ENCODE measurements at places on chromosomes 6 and 20.

GRCh38 chr6:170542031-170542719 lies 10.9 kb downstream of the PSMB1 start:
- no peak for DNase-seq

- no peak for DNase-seq
These were observed 22.1 kb downstream of the NUDT3 start for GRCh38 chr6:34370361-34370760.

DNA sequence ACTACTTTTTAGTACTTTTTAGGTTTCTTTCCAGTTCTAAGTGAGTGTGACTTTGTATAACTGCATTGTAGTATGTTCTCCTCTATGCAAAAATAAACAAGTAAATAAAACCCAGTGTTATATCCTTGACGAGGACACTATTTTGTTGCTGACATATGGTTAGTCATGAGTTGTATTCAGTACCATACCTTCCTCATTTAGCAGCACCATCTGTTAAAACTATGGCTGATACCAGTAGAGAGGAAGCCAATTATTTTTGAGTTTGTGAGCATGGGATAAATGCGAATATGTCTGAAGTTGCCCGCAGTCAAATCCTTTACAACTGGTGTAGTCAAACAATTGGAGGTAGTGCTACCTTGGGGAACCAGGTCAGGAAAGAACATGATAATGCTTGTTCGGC lies 74.1 kb downstream of the CDKAL1 start:
- DNase-seq, result no peak

DNA sequence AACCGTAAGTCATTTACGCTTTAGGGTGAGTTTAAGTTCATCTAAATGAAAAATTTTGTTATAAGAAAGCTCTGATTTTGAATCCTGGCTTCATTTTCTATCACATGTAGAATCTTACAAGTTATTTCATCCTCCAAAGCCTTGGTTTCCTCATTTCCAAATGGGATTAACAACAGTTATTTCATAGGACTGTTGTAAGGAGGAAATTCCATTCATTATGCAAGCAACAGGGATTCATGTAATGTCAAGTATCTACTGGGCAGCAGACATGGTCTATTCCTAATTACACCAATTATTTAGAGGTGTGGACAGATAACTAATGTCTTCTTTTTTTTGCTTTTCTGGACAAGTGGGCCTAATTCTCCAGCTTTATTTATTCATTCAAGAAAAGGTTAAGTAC lies 154.0 kb downstream of the PDSS2 start:
- DNase-seq, result no peak

GRCh38 chr6:14440940-14441781 lies 323.6 kb downstream of the CD83 start:
- no peak for DNase-seq

DNA sequence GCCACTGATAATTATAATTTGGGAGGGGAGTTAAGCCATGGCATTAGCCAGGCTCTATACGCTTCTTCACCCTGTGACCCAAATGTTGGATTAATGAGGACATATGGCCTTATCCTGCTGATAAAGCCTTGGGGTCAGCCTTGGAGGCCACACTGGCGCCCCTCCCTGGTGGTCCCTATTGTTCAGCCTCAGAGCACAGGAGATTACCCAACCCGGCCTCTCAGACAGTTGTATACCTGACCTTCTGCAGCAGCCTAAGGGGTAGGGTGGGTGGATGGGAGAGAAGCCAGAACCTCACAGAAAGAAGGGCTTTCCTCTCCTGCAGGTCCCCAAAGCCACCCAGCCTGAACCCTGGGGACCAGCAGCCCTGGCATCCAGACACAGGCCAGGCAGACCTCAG lies 76.8 kb downstream of the LINC00237 start:
- DNase-seq, result no peak

DNA sequence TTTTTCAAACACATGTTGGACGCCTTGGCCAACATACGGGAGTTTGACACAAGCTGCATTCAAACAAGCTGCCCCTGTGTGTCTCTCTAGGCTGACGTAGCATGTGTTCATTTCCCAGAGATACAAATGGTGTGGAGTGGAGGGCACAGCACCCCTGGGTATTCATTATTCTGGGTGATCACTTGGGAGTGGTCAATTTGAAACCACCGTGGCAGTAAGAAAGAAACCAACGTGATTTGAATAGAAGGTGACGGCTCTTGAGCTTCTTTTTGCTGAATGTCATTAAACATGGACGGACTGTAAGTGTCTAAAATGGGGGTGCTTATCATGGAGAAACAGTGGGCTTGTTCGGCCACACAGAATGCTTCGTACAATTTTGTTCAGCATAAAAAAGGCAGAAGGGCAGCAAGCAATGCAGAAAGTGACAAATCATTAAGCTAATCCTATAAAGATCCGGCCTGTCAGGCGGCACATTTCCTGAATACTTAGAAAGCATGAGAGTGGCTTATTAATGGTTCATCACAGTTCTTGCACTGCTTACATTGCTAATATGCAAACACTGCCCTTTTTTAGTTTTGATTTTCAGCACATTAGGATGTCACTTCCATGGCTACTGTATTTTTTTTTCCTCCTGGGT lies 1261.9 kb upstream of the CITED2 start:
- no peak for DNase-seq

DNA sequence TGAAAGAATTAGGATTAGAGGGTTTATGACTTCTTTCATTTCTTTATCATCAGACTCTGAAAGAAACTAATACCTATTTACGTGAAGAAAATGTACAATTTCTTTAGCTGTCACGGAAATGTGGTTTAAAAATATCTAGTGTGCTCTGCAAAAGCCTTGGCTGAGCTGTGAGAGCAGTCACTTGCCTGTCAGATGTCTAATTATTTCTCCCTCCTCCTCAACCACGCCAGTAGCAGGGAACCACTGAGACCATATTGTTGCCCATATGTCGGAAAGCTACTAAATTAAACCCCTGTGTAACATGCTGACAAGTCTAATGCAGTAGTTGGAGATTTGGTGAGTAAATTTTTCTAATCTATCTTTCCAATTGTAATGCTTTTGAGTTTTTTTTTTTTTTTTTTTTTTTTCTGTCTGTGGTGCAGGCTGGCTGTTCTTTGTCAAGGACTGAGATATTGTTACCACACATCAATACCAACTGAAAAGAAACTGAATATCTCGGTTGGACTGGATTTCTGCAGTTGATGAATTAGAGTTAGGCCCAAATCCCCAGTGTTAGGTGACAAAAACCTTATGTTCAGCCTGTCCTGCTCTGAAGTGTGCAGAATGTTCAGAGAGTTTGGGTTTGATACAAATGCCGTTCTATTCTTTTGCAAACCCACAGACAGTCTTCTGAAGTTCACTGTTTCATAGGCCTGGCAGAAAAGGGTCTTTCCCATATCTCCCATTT lies 302.9 kb upstream of the SYNCRIP start:
- DNase-seq, result no peak

DNA sequence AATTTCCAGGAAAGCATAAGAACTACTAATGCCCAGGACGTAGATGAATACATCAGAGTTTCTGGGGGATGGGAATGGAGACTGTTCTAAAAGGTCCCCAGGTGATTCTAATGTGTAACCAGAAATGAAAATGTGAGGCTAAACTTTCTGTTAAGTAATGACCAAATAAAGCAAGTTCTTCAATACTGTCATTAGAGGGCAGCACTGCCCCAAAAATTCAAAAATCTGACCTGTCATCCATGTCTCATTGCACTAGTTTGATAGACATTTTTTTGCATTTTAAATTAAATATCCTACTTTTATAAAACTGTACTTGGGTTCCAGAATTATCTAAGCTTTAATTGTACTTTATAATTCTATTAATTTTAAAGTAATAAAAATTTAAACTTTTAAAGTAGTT lies 94.9 kb downstream of the RFX6 start:
- peak; percentile 45 for DNase-seq

- DNase-seq, result peak; percentile 38
These were observed 38.0 kb upstream of the NR2E1 start for GRCh38 chr6:108127826-108128225.

GRCh38 chr6:127554435-127555006 lies 22.5 kb upstream of the C6orf58 start:
- peak; percentile 67 for DNase-seq

- no peak for DNase-seq
These were observed 23.0 kb upstream of the RBPJL start for GRCh38 chr20:45283551-45284057.

GRCh38 chr20:54651252-54651651 lies 175.9 kb downstream of the DOK5 start:
- DNase-seq, result no peak

- DNase-seq, result peak; percentile 74
These were observed 163.2 kb upstream of the ZNF337 start for GRCh38 chr20:25859649-25860530.

DNA sequence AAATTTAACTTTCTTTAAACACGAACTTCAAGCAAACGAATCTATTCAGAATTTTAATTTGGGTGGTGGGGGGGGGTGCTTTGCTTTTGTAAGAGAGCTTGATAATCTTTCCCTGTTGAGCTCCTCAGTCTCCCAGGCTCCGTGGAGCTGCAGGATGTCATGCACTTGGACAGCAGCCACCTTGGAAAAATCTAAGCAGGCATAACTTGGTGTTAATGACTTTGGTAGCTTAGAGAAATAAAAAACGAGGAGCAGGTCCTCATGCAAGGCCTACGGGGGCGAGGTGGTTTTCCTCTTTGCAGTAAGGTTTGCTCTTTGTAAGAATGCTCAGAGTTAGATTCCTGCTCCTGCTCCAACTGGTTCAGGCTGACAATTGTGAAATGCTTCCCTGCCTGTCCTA lies 102.3 kb downstream of the EDN1 start:
- peak; percentile 6 for DNase-seq

GRCh38 chr20:61800359-61801064 lies 265.2 kb downstream of the TAF4 start:
- no peak for DNase-seq

DNA sequence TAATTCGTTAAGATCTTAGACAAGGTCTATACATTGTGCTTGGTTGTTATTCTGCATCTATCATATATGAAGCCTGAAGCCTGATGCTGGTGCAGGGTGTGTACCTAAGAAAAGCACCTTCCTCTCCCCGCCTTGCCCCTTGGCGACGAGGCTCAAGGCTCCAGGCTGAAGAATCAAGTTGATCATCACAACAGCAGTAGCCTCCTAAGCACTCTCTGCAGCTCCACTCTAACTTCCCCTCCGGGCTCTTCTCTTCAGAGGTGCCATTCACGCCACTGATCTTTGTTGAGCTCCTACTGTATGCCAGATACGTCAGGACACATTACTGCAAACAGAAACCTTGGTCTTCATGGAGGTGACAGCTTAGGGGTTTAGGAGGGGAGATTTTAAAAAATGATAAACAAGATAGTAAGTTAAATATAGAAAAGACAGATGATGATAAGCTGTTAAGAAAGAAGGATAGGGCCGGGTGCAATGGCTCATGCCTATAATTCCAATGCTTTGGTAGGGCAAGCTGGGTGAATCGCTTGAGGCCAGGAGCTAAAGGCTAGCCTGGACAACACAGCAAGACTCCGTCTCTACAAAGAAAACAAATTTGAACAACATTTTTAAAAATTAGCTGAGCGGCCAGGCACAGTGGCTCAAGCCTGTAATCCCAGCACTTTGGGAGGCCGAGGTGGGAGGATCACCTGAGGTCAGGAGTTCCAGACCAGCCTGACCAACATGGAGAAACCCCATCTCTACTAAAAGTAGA lies 38.4 kb upstream of the ZNF217 start:
- DNase-seq, result no peak

- peak; percentile 91 for DNase-seq
These were observed 255.9 kb downstream of the SYNE1 start for GRCh38 chr6:152380993-152381898.

- peak; percentile 73 for DNase-seq
These were observed 242.9 kb downstream of the CDC5L start for GRCh38 chr6:44630125-44631028.

DNA sequence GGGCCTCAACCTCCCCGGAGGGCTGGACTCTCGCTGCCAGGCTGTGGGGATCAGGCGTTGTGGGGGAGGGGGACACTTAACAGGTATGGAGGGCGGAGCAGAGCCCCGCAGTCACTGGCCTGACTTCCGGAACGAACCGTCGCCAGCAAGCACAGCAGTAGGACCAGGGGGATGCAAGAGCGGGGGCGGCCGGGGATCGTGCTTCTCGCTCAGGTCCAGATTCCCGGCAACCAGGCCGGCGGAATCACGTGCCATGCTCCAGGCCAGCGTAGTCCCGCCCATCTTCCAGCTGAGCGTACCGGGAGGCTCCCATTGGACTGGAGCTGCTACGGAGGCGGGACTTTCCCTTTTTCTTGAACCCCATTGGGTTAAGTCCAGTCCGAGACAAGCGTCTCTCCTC lies 10.0 kb upstream of the POU5F1 start:
- peak; percentile 82 for DNase-seq
